ENCODE measurements at places on chromosomes 1 and 21.
A peak's percentile ranks its signal among the peaks of the same experiment; 100 is the strongest.

DNA sequence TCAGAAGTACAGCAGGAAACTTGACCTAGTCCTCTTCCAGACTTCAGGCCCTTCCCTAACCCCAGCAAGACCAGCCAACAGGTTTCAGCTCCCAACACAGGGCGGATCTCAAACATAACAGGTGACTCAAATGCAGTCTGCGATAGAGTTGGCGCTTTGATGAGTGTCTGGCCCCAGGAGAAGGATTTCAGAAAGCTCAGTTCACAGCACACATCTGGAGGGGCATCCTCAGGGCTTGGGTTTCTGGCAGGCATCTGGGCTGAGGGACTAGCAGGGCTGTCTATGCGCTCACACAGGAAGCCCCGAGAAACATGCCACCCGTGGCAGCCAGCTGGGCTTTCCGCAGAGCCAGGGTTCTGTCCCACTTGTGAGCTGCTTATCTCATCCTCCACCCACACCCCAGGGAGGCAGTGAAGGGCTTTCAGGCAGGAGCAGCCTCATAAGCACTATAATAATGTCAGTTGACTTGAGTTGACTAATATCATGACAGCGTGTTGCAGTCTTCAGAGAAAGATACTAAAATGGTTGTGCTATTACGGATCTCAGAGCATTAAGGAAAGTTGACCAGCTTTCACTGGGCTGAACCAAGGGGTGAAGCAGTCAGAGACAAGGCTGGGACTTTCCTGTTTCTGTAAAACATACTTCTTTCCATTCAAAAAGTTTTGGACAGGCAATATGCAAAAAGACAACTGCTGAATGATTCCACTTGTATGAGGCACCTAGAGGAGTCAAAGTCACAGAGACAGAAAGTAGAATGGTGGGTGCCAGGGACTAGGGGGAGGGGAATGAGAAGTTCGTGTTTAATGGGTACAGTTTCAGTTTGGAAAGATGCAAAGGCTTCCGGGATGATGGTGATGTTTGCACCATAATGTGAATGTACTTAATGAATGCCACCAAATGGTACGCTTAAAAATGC is 233.0 kb upstream of the IRF2BP2 start:
- DNase-seq: no peak

DNA sequence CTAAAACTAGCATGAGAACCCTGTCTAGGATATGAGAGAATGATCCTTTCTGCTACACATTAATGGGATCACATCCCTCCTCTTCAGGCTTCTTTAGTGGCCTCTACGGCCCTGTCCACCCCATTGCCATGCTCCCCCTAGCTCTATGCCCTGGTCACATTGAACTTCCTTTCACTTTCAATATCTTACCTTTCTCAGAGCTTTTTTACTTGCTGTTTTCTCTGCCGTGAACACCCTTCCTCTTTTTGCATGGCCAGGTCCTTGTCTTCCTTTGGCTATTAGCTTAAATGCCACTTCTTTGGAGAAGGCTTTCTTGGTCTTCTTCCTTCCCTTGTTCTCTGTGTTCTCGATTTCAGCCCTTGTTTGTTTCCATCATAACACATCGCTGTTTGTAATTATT is 97.4 kb downstream of the GIPC2 start:
- DNase-seq: no peak

DNA sequence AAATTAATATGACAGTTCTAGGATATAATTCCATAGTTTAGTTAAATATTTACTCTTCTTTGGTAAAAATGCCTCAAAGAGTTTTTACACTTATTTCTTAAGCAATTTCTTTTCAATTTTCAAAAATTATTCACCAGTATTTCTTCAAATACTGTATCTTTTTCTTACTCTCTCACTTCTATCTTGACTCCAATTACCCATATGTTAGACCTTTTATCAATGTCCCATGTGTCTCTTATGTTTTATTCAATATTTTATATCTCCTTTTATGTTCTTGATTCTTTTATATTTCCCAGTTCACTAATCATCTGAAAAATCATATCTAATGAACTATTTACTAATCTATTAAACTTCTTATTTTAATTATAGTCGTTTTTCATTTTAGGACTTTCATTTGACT is 11.5 kb upstream of the LRIF1 start:
- no peak for DNase-seq

DNA sequence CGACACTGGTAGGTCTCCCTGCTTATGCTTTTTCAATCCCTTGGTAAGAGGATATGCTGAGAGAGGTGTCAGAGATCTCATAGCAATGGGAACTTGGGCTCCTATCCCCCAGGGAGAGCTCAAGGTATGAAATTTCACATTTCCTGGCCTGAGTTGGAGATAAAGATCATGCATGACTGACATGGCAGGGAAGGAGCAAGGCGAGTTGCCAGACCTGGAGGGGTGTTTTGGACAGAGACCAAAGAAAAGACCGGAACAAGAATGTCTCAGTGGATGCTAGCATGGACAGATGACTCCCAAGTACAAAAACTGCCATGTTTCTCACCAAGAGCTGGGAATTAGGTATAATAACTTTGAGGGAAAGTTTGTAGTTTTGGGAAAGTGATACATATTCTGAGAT is 334.1 kb upstream of the B3GALT2 start:
- no peak for DNase-seq

GRCh38 chr1:245809361-245809760 is 654.6 kb downstream of the KIF26B start:
- no peak for DNase-seq

GRCh38 chr1:103106426-103107341 is 1.6 kb downstream of the COL11A1 start:
- no peak for DNase-seq

DNA sequence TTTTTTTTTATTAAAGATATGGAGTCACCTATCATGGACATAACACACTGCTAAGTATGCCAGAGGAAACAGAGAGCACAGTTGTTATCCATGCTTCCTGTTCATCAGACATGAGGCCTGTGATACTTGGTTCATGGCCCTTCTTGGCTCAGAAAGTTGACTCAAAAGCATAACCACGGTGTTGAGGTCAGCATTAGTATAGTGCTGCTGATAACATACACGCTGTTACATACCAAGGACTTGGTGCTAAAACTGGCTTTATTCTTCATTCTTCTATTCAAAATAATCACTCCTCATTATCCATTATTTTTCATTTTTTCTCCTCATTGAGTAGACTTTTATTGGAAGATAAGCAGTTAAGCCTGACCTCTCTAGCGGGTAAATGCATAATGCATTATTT is 464.1 kb downstream of the ADGRL2 start:
- no peak for DNase-seq

GRCh38 chr1:68293122-68293521 is 60.8 kb upstream of the WLS start:
- DNase-seq: no peak

GRCh38 chr1:182260516-182260915 is 131.1 kb downstream of the GLUL start:
- DNase-seq: no peak

DNA sequence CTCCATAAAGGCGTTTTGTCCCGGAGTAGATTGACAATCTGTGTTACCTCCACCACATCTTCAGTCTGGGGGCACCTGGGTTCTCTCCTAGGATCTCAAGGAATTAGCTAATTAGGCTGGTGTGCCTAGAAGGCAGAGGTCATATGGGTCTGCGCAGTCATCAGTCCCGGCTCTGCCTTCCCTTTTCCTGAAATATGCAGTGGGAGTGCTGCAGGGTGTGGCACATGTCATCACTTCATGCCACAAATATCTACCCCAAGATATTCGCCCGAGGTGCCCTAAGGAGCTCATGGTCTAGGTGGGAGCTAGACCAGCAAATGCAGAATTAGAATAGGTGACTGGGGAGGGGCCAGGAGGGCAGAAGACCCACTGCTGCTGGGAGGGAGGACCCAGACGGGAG is 42.9 kb downstream of the ACTL8 start:
- no peak for DNase-seq

- no peak for DNase-seq
Observed at GRCh38 chr1:34656299-34656698, 98.5 kb upstream of the GJB5 start.

- no peak for DNase-seq
Observed at GRCh38 chr1:147785794-147786506, 25.5 kb upstream of the GJA5 start.

DNA sequence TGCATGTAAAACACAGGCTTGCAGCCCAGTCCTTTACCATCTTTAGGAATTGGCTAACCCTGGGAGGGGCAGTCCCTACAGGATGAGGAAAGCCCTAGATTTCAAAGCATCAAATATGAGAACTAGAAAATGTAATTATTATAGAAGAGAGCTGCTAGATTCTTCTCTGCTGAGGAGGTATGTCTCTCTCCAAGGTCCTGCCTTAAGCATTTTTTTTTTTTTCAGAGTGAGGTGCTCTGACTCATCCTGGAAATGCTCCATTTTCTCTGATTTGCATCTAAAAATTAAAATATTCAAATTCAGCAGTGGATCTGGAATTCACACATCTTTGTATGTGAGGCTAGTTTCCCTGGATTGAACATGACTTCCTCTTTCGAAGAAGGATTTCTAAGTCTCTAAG is 149.8 kb downstream of the ZNF648 start:
- no peak for DNase-seq

- no peak for DNase-seq
Observed at GRCh38 chr1:67589519-67590233, 95.3 kb upstream of the GADD45A start.

DNA sequence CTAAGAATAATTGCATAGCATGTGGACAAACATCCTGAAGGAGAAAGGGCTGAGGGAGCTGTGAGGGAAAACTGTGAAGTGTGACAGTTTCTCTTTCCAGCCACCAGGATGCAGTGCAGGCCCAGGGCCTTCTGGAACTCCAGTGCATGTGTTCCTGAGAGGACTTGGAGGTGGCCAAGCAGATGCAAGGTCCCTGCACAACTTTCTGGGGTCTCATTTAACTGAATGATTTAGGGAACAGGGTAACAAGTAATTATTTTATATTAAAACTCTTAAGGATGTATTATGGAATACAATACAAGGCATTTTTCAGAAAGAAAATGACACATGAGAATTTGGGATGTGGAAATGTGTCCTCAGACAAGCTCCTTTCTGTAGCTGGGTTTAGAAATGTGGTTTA is 61.2 kb upstream of the MCOLN3 start:
- DNase-seq: peak; percentile 68

DNA sequence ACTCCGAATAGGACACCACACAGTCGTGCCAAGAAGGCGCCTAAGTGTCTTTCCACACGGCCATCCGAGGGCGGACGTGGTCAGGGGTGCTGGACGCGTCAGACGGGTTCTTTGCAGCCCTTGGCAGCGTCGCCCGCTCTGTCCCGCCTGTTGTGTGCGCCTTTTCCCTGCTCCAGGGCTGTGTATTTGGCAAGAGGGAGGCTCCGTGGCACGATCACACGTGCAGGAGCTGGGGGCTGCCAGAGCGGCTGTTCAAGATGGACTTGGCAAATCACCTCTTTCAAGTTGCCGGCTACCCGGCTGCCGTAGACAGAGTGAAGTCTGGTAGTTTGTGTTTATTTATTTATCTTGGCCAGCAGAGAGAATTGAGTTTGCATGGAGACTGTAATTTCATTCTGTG is 31.9 kb downstream of the PRKCZ start:
- no peak for DNase-seq

DNA sequence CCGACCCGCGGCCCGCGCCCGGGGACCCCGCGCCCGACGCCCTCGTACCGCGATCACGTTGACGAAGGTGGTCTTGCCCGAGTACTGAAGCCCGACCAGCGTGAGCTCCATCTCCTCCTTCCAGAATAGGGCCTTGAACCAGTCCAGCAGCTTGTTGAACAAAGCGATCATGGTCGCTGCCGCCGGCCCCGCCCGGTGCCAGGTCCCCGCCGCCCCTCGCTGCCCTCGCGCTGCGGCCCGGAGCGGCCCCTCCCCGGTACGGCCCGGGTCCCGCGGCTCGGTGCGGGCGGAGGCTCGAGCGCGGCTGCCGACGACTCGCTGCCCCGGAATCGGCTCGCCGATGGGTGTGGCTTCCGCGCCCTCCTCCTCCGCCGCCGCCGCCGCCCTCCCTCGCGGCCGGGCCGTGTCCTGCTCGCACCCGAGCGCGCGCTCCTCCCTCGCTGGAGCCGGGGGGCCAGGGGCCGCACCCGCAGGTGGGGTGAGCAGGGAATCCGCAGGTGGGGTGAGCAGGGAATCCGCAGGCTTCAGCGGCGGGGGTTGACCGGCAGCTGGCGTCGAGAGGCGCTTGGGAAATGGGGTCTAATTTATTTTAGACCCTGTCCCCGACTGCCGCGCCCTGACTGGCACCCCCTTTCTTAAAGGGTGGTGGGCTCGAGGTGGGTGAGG is at the start of gene ARL8A:
Gene ARL8A, minus strand, starts transcription at position 336 of the 666 bp plus-strand sequence. Its CDS starts 165 bp downstream, at position 171.
- peak; percentile 35 for DNase-seq

GRCh38 chr1:241775021-241775420 is 73.0 kb upstream of the EXO1 start:
- no peak for DNase-seq

Measured in NCI-H1092 (cell line).